ENCODE measurements at places on chromosomes 5 and 9. TPM values are rescaled to one million over a fixed set of nuclear protein-coding genes. Genes with fewer than 3 reads are reported as not detected.

DNA sequence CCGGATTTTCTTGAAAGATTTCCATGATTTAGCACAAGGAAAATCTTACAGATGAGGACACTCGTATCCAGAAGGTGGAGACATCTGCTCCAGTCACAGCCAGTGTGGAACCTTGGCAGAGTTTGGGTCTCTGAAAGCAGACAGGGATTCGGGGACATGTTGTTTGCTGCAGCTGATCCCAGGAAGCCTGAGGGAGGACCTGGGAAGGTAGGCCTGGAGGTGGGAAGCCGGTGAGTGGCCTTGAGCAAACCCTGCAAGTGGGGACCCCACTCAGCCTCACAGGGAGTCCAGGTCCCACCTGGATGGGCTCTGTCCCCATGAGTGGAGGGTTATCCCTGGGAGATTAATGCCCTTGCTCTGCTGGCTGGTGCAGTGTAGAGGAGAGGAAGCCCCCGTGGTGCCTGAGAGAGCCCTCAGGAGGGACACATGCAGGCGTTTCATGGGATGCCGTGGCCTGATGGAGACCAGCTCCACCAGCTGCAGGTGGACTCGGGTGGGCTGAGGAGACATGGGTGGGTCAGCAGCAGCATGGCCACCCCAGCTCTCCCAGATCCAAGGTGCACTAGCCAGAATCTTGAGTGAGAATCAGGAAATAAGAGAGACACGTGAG, 7.8 kb downstream of the MRPS2 start:
- peaks cover 7% of the 10 kb centered on the region for H3K36me3 ChIP-seq
- H3K4me3 ChIP-seq: no peak overlapping the region
- no peaks in the 10 kb centered on the region for H3K4me1 ChIP-seq
- H3K27ac ChIP-seq: no peak overlapping the region

DNA sequence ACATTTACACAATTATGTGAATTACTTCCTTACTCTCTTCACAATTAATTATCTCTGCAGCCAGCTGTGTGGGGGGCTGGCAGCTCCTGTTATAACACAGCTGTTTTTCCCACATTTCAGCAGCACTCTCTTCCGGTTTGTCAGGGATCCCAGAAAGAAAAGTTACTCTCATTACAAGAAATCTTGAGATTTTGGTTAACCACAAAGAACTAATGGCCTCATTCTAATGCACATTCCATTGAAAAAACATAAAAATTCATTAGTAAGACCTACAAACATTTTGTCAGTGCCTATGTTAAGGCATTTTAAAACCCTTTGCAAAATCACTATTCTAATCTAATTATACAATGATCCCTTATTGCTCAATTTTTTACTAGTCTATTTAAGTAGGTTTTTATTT, 64.1 kb downstream of the PDE4D start:
- H3K27me3 ChIP-seq: no peaks in the 10 kb centered on the region
- DNase-seq: peak; percentile 80
- no peak overlapping the region for H3K4me3 ChIP-seq
- H3K36me3 ChIP-seq: no peaks in the 10 kb centered on the region
- peaks cover 6% of the 10 kb centered on the region for H3K4me1 ChIP-seq

The RCL1 gene
- 14.8 TPM for polyA plus RNA-seq

The LCN9 gene
- polyA plus RNA-seq: not detected

DNA sequence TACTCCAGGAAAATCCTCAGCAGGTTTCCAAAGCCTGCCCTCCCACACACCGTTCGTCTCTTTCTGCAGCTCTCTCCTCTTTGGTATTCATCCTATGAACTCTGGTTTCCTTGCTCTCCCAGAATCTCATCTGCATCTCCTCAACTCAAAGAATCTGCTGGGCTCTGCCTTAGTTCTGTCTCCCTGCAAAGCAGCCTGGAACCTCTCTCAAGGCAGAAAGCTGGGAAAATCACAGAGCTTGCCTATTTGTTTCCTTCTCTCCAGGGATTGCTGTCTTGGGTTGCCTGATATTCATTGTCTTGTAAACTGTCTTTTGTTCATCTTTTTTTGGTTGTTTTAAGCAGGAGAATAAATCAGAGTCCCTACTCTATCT, 5.3 kb upstream of the ERAP2 start:
- H3K27me3 ChIP-seq: no peaks in the 10 kb centered on the region
- no peak overlapping the region for H3K27ac ChIP-seq
- peaks cover 3% of the 10 kb centered on the region for H3K4me1 ChIP-seq

- no peak for DNase-seq
- no peaks in the 10 kb centered on the region for H3K27me3 ChIP-seq
Measured at GRCh38 chr5:86862093-86862492, 244.4 kb downstream of the COX7C start.
